Hepatocyte (in vitro differentiated cells): ENCODE measurements at places on chromosomes 4 and X. TPM values are rescaled to one million over a fixed set of nuclear protein-coding genes. Genes with fewer than 3 reads are reported as not detected.

The GPR119 gene
- total RNA-seq: 1.4 TPM in 1 of 2 replicates, not detected in the other

The AREG gene
- 116 and 128 TPM in 2 replicates for total RNA-seq

The GRXCR1 gene
- not detected in 2 replicates for total RNA-seq

The ADH4 gene
- 23.5 and 24.0 TPM in 2 replicates for total RNA-seq

The PARM1 gene
- 154 and 158 TPM in 2 replicates for total RNA-seq

The CSAG1 gene
- not detected in 2 replicates for total RNA-seq

The CITED1 gene
- total RNA-seq: 2.9 TPM in 1 of 2 replicates, not detected in the other

The STPG2 gene
- total RNA-seq: 0.17 and 0.24 TPM in 2 replicates

The ACOX3 gene
- 21.0 and 22.5 TPM in 2 replicates for total RNA-seq

The NUP54 gene
- total RNA-seq: 40.9 and 43.3 TPM in 2 replicates

The HPGDS gene
- 0.08 and 1.6 TPM in 2 replicates for total RNA-seq

The PNCK gene
- total RNA-seq: 2.2 and 2.8 TPM in 2 replicates

The ARHGAP36 gene
- not detected in 2 replicates for total RNA-seq

The TENM3 gene
- 70.9 and 88.5 TPM in 2 replicates for total RNA-seq

The GUCY1B1 gene
- 15.0 and 16.7 TPM in 2 replicates for total RNA-seq

The BGN gene
- 12.5 and 14.5 TPM in 2 replicates for total RNA-seq

The FAM241A gene
- total RNA-seq: 2.0 and 3.2 TPM in 2 replicates

The FHDC1 gene
- total RNA-seq: 3.1 TPM in 2 replicates

The COMMD8 gene
- 31.6 and 43.9 TPM in 2 replicates for total RNA-seq

The PAGE4 gene
- 1.0 TPM in 1 of 2 replicates, not detected in the other for total RNA-seq

The SPANXN2 gene
- not detected in 2 replicates for total RNA-seq

The L1CAM gene
- 0.12 and 0.33 TPM in 2 replicates for total RNA-seq

The F8A2 gene
- total RNA-seq: not detected in 2 replicates

The FSTL5 gene
- total RNA-seq: 0.24 and 0.57 TPM in 2 replicates

The CLCN3 gene
- total RNA-seq: 38.4 and 41.2 TPM in 2 replicates

The GABRG1 gene
- total RNA-seq: not detected in 2 replicates

The USO1 gene
- total RNA-seq: 113 and 116 TPM in 2 replicates

The FRMPD4 gene
- 0.16 and 0.23 TPM in 2 replicates for total RNA-seq

The CPLX1 gene
- 0.16 and 0.30 TPM in 2 replicates for total RNA-seq

The CNKSR2 gene
- 8.0 and 10.3 TPM in 2 replicates for total RNA-seq

The CCDC110 gene
- 0.73 and 3.0 TPM in 2 replicates for total RNA-seq

The ADGRA3 gene
- total RNA-seq: 51.3 and 61.6 TPM in 2 replicates

The MAP3K15 gene
- 0.33 and 0.48 TPM in 2 replicates for total RNA-seq

The FRMD7 gene
- total RNA-seq: not detected in 2 replicates

The FREM3 gene
- 0.20 and 0.23 TPM in 2 replicates for total RNA-seq

The HGFAC gene
- 0.32 and 0.87 TPM in 2 replicates for total RNA-seq

The DDX53 gene
- not detected in 2 replicates for total RNA-seq

The PCDH7 gene
- 48.7 and 59.9 TPM in 2 replicates for total RNA-seq

The SOD3 gene
- total RNA-seq: 5.1 and 7.5 TPM in 2 replicates

The SPINK2 gene
- total RNA-seq: not detected in 2 replicates

The TMEM154 gene
- 1.2 and 1.7 TPM in 2 replicates for total RNA-seq

The PRAF2 gene
- 4.1 and 6.7 TPM in 2 replicates for total RNA-seq

The TKTL2 gene
- total RNA-seq: not detected in 2 replicates
